ENCODE measurements at places on chromosomes 16 and 17.

DNA sequence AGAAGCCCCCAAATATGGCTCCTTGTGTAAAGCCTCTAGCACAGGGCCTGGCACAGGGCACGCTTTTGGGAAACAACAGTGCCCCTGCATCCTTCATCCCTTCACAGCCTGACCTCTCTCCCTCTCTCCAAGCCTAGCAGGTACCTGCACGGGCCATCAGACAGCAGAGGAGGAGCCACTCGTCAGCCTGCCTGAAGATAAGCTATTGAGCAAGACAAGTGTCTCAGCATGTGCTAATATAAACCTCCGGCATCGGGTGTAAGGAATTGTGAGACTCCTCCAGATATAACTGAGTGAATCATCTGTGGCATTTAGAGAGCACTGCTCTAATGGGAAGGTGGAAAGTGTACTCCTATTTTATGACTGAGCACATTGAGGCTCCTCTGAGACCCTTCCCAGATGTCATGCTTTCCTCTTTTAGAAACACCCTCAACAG is 38.3 kb downstream of the TBX4 start:
- DNase-seq: no peak

GRCh38 chr17:56933151-56933745 is 19.4 kb upstream of the TRIM25 start:
- DNase-seq: no peak

- no peak for DNase-seq
Measured at GRCh38 chr17:52465407-52465806, 306.9 kb upstream of the CA10 start.

- no peak for DNase-seq
Measured at GRCh38 chr16:14452066-14452465, 178.0 kb downstream of the PARN start.

- DNase-seq: no peak
Measured at GRCh38 chr17:82228842-82229697, at the start of gene SLC16A3. Gene SLC16A3, plus strand, starts transcription at chr17:82229042. Its CDS starts 6,967 bp downstream, at chr17:82236009.

DNA sequence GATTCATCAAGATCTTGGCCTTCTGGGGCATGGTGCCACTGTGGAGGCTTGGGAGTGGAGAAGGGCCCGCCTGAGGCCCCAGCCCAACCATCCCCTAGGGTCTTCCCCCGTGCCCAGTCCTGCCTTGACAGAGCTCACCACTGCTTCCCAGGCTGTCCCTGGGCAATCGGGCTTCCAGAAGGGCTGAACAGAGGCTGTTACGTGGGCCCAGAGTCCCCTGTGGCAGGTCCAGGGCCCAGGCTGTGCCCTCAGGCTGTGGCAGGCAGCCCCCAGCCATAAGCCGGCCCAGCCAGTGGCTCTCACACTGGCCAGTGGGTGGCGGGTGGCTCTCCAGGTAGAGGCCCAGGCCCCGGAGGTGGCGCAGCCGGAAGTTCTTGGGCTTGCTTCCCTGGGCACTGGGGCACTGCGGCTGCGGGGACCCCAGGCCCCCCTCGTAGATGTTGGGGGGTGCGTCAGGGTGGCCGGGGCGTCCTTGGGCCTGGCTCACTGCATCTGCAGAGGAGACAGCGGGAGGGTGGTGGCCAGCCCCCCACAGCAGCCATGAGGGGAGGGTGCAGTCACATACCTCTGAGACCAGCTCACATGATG is 809 bp downstream of the C16orf90 start:
- no peak for DNase-seq

- no peak for DNase-seq
Measured at GRCh38 chr17:50762177-50762576, 5.1 kb downstream of the ANKRD40CL start.

GRCh38 chr16:67758006-67758405 is 38.9 kb upstream of the GFOD2 start:
- no peak for DNase-seq

DNA sequence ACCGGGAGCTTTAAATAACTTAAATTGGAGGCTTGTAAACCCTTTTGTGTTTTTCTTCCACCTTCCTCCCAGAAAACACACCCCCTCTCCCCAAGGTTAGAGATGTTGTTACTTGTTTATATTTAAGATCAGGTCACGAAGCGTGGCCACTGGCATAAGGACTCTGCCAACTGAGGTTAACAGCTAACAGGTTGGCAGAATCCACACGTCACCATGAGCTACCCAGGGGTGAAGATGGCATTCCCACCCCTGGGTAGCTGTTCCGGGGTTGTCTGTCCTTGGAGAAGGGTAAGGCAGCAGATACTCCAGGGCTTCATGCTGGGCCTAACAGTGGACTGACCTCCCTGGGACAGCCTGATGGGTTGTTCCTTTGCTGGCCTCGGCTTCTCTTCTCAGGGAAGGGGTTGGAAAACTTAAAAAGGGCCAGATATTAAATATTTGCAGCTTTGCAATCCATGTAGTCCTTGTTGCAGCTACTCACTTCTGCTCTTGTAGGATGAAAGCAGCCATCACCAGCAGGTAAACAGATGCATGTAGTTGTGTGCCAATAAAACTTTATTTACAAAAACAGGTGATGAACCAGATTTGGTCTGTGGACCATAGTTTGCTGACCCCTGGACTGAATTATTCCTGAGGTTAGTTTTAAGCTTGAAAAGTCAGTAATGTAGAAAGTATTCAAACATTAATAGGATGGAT is 148.6 kb downstream of the MSI2 start:
- no peak for DNase-seq

DNA sequence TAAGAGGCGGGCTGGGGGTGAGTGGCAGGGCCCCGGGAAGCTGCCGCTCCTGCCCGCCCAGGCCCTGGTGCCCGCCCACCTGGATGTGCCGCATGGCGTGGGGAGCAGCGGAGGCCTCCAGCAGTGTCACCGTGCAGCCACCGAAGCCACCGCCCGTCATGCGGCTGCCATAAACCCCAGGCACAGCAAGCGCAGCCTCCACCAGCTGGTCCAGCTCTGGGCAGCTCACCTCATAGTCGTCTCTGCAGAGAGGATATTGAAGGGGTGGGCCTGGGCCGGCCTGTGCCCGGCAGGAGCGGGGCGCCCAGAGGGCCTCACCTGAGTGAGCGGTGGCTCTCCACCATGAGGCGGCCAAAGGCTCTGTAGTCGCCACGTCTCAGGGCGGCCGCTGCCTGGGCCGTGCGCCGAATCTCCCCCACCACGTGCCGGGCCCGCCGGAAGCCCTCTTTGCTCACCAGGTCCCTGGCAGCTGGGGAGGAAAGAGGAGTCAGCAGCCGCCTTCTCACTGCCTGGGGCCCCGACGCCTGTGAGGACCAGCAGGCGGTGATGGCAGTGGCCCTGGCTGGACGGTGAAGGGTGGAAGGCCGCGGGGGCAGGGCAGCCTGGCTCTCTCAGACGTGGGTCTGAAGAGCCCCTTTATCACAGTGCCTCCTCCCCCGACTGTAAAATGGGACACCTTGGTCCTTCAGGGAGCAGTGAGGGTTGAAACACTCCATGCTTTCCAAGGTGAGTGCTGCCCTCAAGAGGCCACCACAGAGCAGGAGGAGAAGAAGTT is 6.7 kb downstream of the GALK1 start:
- DNase-seq: no peak

DNA sequence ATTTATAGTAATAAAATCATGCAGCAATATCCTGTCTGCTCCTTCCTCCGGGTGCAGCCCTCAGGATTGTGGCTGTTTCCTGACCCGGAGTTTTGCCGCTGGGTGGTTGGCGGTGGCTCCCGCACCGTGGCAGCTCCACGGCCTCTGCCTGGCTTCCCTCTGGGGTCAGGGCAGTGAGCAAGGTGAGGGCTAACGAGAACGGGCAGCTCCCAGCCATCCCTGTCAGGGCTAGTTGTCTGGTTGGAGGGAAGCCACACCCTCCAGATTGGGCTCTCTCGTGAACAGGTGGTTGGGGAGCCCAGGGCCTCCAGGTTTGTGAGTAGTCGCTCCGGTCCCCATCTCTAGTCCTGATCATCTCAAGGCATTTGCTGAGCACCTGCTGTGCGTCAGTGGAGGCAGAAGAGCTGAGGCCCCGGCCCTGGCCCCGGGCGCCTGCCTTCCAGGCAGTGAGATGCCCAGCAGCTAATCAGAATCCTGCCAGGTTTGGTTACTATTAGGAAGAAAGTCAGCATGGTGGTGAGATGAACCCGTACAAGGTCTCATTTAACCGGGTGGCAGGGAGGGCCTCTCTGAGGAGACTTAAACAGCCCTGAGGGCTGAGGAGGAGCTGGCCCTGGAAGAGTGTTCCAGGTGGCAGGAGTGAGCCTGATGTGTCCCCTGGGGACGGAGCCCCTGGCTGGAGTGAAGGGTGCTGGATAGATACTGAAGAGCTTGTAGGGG is 2.3 kb upstream of the NUDT16L1 start:
- no peak for DNase-seq

GRCh38 chr17:64117981-64118979 is 11.7 kb downstream of the ERN1 start:
- DNase-seq: no peak

GRCh38 chr16:47182318-47182717 is 38.6 kb upstream of the NETO2 start:
- no peak for DNase-seq

GRCh38 chr16:2056681-2057407 is 9.1 kb downstream of the TSC2 start:
- DNase-seq: no peak

GRCh38 chr17:65489413-65490155 is 71.9 kb downstream of the AXIN2 start:
- no peak for DNase-seq

DNA sequence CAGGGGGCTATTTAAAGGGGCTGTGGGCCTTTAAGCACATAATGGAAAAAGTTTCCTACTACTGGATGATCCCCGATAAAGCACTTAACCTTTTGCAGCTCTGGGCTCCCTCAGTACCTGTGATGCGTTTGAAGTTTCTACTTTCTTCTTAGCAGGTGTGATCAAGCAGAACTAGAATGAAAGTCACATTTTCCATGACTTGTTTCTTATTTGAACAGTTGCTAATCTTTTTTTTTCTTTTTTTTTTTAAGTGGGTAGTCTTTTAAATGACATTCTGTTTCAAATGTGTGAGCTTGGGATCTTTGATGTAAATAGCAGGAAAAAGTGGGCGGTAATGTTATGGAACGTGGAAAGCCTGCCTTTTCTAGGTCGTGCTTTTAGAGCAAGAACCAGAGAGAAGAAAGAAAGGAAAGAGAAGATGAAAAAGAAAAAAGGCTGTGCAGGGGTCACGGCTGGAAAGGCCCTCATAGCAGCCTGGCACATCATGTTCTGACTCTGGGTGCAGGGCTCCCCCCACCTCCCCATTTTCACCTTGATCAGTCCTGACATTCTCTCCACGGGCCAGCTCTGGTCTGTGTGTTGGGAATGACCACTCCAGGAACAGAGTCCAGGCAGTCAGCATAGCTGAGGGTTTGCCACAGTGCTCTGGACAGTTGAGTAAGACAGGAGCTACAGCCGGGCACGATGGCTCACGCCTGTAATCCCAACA is 150.6 kb downstream of the CLEC16A start:
- DNase-seq: no peak

DNA sequence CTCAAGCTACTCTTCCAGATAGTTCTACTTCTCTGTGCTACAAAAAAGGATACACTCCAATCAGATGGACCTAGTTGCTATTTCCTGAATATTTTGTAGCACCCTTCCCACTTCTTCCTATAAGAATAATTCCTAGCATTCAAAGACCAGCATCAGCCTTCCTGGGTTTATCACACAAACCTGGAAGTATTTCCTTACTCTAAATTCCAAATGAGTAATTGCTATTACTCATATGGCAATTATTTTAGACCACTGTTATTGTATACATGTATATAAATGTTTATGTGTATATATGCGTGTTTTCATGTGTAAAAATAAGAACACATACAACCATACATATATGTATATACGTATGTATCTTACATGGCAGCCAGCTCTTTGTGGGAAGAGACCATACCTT is 130.6 kb downstream of the MYO1D start:
- DNase-seq: no peak

- no peak for DNase-seq
Measured at GRCh38 chr17:56821847-56822534, 11.7 kb downstream of the C17orf67 start.

DNA sequence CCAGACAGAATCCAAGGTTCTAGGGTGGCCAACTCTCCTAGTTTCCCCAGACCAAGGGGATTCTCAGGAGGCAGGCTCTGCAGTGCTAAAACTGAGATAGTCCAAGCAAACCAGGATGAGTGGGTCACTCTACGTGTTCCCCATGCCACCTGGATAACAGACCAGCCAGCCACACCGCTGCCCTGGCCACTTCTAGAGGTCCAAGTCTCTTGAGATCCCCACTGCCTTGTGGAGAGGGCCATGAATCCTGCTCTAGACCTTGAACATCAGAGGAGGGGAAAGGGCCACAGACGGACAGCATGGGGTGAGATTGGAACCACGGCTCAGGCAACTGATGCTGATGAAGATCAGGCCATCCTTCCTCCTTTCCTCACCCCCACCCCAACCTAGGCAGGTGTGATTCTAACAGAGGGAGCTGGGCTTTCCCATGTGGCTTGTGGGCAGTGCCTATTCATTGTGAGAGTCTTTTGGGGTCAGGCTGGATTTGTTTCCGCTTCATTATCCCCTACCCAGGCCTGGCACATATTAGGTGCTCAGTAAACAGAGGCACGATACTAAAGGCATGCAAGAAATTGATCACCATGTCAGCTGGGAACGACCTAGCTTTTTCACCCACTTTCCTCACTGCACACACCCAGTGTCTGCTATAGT is 16.8 kb upstream of the TVP23A start:
- DNase-seq: no peak

DNA sequence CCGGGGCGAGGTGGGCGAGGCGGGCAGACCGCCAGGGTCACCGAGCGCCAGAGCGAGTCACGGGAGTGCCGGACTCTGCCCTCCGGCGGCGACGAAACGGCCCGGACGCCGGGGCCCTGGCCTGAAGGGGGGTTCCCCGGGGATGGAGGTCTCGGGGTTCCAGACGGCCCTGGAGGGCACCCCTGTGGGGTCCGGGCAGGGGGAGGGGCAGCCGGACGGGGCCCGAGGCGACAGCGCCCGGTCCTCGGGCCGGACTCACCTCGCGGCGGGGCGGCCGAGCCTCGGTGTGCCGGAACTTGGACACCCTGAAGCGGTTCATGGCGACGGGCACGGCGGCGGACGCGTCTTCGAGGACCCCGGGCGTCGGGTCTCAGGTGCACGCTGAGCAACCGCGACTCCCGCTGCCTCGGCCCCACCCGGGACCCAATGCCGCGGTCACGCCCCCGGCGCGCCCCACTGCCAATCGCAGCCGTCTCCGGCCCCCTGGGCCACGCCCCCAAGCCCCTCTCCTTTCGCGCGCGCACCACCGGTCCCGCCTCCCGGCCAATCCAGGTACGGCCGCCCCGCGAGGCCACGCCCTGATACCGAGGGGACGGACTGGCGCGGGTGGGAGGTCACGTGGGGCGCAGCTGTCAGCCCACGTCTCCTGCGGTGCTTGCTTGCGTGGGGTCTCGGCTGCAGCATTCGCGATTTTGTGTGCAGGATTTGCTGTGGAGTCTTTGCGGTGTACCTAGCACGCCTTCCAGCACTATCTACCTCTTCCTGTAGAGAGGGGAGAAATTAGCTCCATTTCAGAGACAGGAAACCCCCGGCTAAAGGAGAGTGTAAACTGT is at the start of gene CORO7:
Gene CORO7 (minus strand): TSS at position 397 of the 833 bp plus-strand sequence. CDS start 78 bp downstream, at position 319.
- peak; percentile 96 for DNase-seq

GRCh38 chr16:69012906-69013305 is 92.5 kb upstream of the HAS3 start:
- no peak for DNase-seq
